Thoracic aorta (tissue), 2 donors: ENCODE measurements at places on chromosomes 13 and 19. TPM values are rescaled to one million over a fixed set of nuclear protein-coding genes. Genes with fewer than 3 reads are reported as not detected.

The ZNF844 gene
- 4.7 TPM for total RNA-seq

- DNase-seq: no peak
- H3K4me1 ChIP-seq: peaks cover 13% of the 10 kb centered on the region
- peaks cover 6% of the 10 kb centered on the region for H3K36me3 ChIP-seq
- no peak overlapping the region for H3K4me3 ChIP-seq
- H3K27ac ChIP-seq: no peak overlapping the region
Measured at GRCh38 chr19:10662384-10663251, 8.5 kb downstream of the ILF3 start.

DNA sequence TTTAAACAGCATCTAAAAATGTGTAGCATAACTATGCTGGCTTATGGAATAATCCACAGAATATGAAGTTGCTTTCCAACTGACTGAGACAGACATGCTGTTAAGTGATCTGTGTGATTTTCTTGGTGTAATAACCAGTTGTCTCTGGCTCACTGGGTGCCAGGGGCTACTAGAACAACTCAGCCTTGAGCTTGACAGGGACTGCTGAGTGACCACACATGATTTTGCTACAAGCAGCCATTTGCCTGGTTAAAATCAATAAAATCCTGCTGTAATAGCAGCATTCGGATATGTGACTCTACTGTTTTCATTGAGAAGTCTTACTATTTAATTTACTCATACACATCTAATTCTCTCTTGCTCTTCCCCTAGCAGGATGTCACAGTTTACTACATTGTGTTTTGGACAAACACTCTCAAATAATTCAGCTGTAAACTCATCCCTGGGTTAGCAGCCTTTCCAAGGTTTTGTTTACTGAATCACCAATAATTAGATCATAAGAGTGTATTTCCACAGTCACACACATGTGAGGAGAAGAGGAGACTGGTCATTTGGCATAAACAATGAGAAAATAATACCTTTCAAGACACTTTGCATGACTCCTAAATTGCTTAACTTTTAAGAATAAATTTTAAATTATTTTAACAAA lies 426.2 kb downstream of the PCDH9 start:
- no peaks in the 10 kb centered on the region for H3K27me3 ChIP-seq
- no peak overlapping the region for H3K4me3 ChIP-seq
- H3K4me1 ChIP-seq: peaks cover 4% of the 10 kb centered on the region

GRCh38 chr19:12139269-12139668 lies 881 bp downstream of the ZNF20 start:
- peaks cover 18% of the 10 kb centered on the region for H3K4me1 ChIP-seq
- H3K27ac ChIP-seq: peak overlapping the region; percentile 76
- peaks cover 10% of the 10 kb centered on the region for H3K36me3 ChIP-seq
- H3K4me3 ChIP-seq: peak overlapping the region; percentile 90
- no peak for DNase-seq

DNA sequence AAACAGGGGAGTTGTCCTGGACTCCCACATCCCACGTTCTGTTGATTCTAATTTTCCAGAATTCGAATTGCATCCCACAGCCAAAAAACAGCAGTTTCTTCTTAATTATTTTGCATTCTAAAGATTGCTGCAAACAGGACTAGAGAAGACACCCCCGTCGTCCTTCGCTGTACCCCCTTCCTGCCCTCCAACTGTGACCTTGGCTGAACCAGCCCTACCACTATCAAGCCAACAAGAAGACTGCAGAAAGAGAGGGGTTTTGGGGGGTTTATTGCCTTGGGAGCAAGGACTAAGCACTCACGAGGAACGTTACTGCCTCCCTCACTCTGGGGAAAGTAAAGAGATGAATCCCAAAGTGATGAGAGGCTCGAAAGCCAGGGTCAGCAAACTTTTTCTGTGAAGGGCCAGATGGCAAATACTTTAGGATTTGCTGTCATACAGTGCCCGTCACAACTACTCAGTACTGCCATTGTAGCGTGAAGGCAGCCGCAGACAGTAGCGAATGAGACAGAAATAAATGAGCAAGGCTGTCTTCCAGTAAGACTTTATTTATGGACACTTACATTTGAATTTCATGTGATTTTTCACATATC lies 32.5 kb upstream of the KATNAL1 start:
- no peaks in the 10 kb centered on the region for H3K27me3 ChIP-seq
- no peak for DNase-seq
- H3K36me3 ChIP-seq: no peaks in the 10 kb centered on the region
- peak overlapping the region; percentile 10 for H3K4me3 ChIP-seq
- H3K4me1 ChIP-seq: peaks cover 37% of the 10 kb centered on the region

The ZNF580 gene
- 65.5 TPM for total RNA-seq

The ZNF20 gene
- total RNA-seq: 2.2 TPM

GRCh38 chr13:75481176-75482069 lies 546 bp downstream of the TBC1D4 start:
- peak overlapping the region; percentile 15 for H3K27ac ChIP-seq
- peak overlapping the region; percentile 87 for H3K4me3 ChIP-seq
- no peaks in the 10 kb centered on the region for H3K27me3 ChIP-seq
- H3K36me3 ChIP-seq: no peaks in the 10 kb centered on the region
- H3K4me1 ChIP-seq: peaks cover 17% of the 10 kb centered on the region

The FCAR gene
- total RNA-seq: 7.1 TPM

DNA sequence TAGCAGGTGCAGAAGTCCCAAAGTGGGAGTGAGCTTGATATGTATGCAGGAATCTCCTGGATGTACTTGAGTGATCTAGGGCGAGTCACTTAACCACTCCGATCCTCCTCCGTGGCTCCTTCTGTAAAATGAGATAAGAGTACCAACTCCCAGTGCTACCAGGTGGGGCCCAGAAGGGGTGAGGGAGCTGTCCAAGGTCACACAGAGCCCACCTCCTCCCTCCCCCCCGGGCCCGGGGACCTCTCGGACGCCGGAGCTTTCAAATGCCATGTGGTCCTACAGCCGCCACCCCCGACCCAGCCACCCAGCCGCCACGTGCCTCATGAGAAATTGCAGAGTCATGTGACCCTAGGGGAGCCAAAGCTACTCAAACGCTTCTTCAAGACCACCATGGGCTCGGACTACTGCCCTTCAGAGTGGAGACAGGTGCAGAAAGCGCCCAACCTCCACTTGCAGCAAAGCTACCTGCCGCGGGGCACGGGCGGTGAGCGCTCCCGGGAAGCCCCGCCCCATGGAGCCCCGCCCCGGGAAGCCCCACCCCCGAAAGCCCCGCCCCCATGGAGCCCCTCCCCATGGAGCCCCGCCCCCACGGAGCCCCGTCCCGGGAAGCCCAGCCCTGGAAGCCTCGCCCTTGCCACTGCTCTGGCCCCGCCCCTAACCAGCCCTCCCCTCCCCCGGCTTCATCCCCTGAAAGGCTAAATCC lies 10.1 kb upstream of the ZNF358 start:
- H3K27ac ChIP-seq: no peak overlapping the region
- H3K36me3 ChIP-seq: no peaks in the 10 kb centered on the region
- no peak for DNase-seq
- H3K27me3 ChIP-seq: no peaks in the 10 kb centered on the region

DNA sequence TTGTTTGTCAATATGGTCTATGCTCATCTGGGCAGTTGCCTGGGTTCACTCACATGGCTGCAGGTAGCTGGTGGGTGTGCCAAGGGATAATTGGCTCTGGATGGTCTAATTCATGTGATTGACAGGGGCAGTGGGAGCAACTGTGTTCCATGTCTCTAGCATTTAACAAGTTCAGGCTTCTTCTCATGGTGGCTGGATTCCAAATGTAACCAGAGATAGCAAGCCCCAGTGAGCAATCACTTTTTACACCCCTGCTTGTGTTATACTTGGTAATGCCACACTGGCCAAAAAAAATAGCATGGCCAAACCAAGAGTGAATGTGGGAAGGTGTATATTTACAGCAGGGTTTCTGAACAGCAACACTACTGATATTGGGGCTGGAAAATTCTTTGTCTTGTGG lies 89.6 kb upstream of the TNFSF11 start:
- no peaks in the 10 kb centered on the region for H3K27me3 ChIP-seq
- no peak overlapping the region for H3K27ac ChIP-seq
- H3K4me3 ChIP-seq: no peak overlapping the region
- DNase-seq: no peak
- H3K4me1 ChIP-seq: peaks cover 10% of the 10 kb centered on the region
- H3K36me3 ChIP-seq: no peaks in the 10 kb centered on the region

GRCh38 chr19:47860602-47861297 lies 1.7 kb downstream of the TPRX2 start:
- no peak overlapping the region for H3K27ac ChIP-seq
- no peaks in the 10 kb centered on the region for H3K27me3 ChIP-seq
- H3K36me3 ChIP-seq: no peaks in the 10 kb centered on the region
- no peak overlapping the region for H3K4me3 ChIP-seq
- DNase-seq: no peak

GRCh38 chr13:44648392-44649103 lies 72.4 kb upstream of the TSC22D1 start:
- no peaks in the 10 kb centered on the region for H3K36me3 ChIP-seq
- H3K27ac ChIP-seq: no peak overlapping the region
- H3K4me1 ChIP-seq: peaks cover 25% of the 10 kb centered on the region
- H3K27me3 ChIP-seq: no peaks in the 10 kb centered on the region
- DNase-seq: no peak

DNA sequence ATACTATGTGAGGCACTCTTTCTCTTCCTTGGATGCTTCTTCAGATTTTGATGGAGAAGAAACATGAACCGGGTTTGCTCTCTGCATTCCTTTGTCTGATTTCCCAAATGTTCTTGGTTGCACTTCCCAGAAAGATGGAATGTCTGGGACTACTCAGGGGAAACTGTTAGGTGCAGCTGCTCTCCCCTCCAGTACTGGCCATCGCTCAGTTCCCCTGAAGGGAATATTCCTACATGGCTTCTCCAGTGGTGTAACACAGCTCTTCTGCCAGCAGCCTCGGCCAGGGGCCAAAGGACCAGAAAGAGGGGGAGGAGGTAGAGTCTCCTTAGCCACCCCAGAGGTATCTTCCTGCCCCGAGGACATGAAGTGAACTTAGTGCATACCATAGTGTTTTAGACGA lies 33.5 kb upstream of the SPRY2 start:
- no peaks in the 10 kb centered on the region for H3K36me3 ChIP-seq
- no peak overlapping the region for H3K27ac ChIP-seq
- no peak overlapping the region for H3K4me3 ChIP-seq
- DNase-seq: no peak
- H3K27me3 ChIP-seq: no peaks in the 10 kb centered on the region

DNA sequence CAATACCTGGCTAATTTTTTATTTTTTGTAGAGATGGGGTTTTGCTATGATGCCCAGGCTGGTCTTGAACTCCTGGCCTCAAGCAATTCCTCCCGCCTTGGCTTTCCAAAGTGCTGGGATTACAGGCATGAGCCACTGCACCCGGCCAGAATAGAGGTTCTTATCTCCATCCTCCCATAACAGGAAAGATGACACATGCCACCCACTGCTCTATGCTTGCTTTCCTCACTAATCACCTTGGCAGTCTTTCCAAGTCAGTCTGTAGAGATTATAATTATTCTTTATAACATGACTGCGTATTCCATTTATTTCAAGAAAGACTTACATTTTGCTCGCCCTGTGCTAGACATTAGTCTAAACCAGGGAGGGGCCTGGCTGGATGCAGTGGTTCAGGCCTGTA lies 6.7 kb downstream of the VAV1 start:
- H3K4me1 ChIP-seq: no peaks in the 10 kb centered on the region
- no peak overlapping the region for H3K4me3 ChIP-seq
- DNase-seq: no peak
- H3K27me3 ChIP-seq: no peaks in the 10 kb centered on the region

DNA sequence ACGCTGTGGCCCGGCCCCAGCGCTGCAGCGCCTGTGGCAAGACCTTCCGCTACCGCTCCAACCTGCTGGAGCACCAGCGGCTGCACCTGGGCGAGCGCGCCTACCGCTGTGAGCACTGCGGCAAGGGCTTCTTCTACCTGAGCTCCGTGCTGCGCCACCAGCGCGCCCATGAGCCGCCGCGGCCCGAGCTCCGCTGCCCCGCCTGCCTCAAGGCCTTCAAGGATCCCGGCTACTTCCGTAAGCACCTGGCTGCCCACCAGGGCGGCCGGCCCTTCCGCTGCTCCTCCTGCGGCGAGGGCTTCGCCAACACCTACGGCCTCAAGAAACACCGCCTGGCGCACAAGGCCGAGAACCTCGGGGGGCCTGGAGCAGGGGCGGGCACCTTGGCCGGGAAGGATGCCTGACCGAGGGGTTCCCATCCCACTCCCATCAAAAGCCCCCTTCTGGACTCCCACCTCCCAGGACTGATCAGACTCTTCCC lies 7.9 kb downstream of the ZNF784 start:
- DNase-seq: no peak
- H3K36me3 ChIP-seq: peaks cover 32% of the 10 kb centered on the region
- no peak overlapping the region for H3K27ac ChIP-seq
- no peaks in the 10 kb centered on the region for H3K4me1 ChIP-seq
- no peaks in the 10 kb centered on the region for H3K27me3 ChIP-seq
- H3K4me3 ChIP-seq: no peak overlapping the region

DNA sequence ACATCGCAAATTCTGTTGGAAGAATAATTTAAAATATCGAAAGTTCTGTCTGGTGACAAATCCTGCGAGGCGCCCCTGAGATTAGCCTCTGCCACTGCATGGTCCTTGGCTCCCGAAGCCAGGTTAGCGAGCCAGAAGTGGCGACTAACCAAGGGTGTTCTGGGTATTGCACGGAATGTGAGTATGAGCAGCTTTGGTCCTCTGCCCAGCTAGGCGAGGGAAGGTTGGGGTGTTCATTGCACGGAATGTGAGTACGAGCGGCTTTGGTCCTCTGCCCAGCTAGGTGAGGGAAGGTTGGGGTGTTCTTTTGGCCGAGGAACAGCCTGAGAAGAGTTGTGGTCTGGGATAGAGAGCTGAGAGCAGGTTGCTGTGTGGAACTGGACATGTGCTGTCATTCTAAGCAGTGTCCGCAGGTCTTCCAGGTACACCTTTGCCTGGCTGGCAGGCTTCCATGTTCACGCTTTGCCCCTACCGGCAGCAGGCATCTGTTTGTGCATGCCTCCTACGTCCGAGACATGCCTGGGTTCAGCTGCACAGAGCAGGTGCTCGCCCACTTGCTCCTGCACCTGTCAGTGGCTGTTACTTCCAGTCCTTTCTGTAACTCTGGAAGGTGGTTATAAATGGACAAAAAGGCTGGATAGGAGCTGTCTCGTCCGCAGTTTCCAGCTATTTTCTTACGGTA lies 18.3 kb upstream of the TEX29 start:
- DNase-seq: no peak
- H3K27me3 ChIP-seq: no peaks in the 10 kb centered on the region
- H3K4me1 ChIP-seq: no peaks in the 10 kb centered on the region
- no peak overlapping the region for H3K4me3 ChIP-seq

DNA sequence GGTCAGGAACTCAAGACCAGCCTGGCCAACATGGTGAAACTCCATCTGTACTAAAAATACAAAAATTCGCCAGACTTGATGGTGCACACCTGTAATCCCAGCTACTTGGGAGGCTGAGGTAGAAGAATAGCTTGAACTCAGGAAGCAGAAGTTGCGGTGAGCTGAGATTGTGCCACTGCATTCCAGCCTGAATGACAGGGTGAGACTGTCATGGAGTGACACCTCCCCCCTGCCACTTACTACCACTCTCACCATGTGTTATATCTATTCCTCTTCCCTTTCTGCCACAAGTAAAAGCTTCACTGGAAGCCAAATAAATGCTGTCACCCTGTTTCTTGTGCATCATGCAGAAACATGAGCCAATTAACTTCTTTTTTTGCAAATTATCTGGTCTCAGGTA lies 10.6 kb upstream of the CEACAM4 start:
- H3K36me3 ChIP-seq: no peaks in the 10 kb centered on the region
- DNase-seq: no peak
- no peaks in the 10 kb centered on the region for H3K4me1 ChIP-seq
